ENCODE measurements at places on chromosomes 16 and 17.
A peak's percentile ranks its signal among the peaks of the same experiment; 100 is the strongest.

GRCh38 chr17:68602289-68602688 is 1.1 kb upstream of the FAM20A start:
- DNase-seq: no peak

DNA sequence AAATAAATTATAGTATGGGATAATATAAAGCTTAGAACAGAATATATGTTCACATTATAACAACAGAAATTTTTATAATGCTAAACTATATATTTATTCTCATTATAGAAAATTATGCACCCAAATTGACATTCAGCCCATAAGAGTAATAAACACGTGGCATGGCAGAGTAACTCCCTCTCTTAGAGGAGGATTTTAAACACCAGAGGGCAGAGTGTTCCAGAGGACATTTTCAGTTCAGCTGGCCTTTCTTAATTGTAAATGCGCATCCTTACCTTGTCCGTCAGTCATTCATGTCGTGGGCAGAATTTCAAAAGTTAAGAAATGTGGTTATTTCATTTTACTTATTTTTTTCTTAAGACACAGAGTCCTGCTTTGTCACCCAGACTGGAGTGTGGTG is 147.1 kb downstream of the TANC2 start:
- DNase-seq: no peak

DNA sequence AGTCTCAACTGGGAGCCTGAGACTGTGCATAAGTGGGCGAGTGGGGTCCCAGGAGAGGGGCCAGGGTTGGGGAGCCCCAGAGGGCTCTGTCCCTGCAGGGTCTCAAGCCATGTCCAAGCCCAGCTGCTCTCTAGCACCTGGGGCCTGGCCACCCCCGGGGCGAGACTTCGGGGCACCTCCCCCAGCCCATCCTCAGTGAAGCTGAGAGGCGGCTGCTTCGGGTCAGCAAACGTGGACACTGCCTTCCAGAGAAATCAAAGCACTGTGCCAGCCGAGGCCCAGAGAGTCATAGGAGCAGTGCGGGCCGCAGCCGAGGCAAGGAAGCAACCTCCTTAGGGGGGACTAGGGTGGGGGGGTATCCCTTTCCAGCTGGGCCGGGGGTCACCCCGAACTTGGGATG is 77.5 kb downstream of the ENGASE start:
- no peak for DNase-seq

GRCh38 chr16:68386628-68387027 is 61.7 kb downstream of the SMPD3 start:
- no peak for DNase-seq

DNA sequence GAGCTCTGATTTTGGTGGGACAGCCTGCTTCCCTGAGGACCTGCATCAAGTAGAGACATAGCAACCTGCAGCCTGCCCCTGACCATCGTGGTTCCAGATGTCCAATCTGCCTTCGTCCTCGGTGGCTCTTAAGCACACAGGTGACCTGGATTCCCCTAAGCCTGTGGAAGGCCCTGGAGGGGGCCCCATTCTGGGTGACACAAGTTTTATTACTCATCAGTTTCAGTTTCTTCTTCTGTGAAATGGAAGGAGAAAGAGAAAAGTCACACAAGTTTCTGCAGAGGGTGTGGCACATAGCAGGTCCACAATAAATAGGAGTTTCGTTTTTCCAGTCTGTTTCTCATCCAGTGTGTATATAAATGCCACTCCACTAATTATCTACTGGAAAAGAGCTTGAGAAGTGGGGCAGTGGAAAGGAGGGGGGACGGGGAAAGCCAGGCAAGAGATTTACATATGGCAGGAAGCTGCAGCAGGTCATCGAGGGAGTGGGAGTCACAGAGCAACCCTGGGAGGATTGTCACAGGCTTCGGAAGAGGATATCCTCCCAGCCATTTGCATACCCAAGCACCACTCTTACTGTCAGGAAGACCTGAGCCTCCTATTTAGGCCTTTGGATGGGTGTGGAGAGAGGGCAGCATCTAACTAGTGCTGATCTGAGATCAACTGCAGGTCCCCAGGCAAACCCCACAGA is 10.0 kb upstream of the NOS2 start:
- DNase-seq: peak; percentile 71

DNA sequence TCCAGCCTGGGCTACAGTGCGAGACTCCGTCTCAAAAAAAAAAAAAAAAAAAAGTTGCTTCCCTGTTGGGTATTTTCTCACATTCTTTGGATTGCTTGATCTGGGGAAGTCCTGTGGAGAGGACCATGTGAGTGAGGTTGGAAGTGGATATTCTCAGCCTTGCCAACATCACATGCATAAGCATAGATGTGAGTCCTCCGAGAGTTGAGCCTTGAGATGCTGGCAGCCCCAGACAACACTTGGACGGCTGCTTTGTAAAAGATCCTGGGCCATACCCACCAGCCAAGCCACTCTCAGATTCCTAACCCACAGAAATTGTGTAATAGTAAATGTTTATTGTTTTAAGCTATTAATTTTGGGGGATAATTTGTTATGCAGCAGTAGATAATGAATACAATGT is 1570.0 kb upstream of the GOT2 start:
- no peak for DNase-seq

DNA sequence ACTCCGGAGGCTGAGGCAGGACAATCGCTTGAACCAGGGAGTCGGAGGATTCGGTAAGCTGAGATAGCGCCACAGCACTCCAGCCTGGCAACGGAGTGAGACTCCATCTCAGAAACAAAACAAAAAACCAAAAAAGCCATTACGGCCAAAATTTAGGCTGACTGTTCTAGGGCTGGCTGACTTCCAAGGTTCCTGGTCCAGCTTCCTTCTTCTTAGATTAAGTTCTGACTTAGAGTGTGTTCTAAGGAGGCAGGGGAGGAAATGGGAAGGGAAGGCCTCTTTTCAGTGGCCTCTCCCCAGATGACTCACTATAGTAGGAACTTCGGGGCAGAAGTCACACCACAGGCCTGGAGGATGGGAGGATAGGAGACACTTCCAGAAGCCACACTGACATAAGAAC is 27.7 kb upstream of the CLEC18B start:
- DNase-seq: no peak

GRCh38 chr17:42282478-42283080 is 5.7 kb upstream of the STAT5A start:
- DNase-seq: no peak

DNA sequence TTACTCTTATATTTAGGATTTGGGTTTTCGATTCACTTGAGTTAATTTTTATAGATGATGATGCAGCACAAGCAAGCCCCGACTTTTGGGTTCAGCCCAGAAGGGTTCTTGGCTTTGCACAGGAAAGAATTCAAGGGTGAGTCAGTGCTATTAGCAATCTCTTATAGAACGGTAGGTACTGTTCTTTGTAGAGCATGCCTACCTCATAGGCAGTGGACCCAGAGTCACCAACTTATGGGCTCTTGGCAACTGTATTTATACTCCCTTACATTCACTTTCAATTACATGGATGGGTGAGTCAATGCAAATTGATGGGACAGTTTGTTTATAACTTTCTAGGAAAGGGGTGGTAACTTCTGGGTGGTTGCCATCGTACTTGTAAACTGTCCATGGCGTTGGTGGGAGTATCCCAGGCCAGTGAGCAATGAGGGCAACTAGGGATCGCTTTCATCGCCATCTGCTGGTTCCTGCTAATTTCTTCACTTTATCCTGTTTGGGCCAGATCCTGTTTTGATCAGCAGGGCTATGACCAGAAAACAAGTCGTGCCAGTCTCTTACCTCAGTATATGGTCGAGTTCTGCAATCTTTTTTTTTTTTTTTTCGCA is 362.6 kb downstream of the CNTNAP4 start:
- no peak for DNase-seq

DNA sequence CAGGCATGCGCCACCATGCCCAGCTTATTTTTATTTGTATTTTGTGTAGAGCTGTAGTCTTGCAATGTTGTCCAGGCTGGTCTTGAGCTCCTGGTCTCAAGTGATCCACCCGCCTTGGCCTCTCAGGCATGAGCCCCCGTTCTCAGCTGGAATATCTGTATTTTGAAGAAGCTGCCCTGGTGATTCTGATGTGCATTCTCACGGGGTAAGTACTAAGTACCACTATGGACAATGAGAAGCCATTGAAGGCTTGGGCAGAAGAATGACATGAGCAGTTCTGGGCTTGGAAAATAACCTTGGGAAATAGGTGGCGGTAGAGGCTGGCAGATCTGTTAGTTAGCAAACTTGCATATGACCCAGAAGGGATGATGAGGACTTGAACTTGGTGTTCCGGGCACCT is 15.6 kb upstream of the NKD1 start:
- DNase-seq: no peak

DNA sequence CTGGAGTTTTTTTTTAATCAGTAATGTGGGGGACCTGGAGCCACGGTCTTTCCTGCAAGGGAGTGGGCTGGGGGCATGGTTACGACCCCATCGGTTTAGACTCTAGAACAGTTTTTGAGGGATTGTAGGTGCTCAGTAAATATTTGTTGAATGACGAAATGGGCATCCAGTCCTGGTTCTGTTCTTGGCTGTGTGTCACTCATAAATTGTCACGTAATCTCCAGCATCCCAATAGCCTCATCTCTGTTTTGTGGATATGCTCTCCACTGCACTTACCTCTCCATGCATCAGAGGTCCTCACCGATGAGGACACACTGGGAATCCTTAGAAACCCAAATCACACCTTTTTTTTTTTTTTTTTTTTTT is 497 bp upstream of the SLC38A7 start:
- no peak for DNase-seq

DNA sequence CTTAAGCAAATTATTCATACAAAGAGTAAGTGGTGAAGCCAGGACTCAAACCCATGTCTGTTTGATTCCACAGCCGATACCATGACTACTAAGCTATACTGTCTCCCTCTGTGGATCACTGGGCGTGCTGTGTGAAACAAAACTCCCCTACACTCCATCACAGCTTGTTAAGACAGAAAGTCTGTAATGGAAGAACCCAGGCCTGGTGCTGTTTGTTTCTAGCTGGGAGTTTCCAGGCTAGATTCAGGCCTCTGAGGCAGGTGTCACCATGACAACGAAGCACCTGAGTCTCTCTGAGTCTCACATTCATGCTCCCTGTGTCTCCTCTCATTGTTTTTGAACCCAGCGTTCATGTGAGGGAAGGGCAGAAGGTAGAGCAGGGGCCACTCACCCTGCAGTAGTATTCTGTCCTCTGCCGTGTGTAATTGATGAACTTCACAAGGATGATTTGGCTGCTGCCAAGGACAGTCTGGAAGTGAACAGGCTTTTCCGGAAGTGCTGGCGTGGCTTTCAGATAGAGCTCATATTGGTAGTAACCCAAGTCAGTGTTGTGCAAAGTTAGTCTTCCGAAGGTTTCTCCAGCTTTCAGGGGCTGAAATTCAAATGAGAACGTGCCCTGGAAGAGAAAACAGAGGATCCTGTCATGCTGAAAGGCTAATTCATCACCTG is 8.6 kb upstream of the VAC14 start:
- no peak for DNase-seq

- no peak for DNase-seq
Measured at GRCh38 chr17:32470405-32471167, 16.2 kb upstream of the CDK5R1 start.

- no peak for DNase-seq
Measured at GRCh38 chr16:75535211-75535843, 581 bp downstream of the CHST5 start.

GRCh38 chr16:370443-370842 is at the start of gene MRPL28:
Gene MRPL28 (minus strand): TSS chr16:370538. CDS start chr16:370218, 320 bp downstream.
- peak; percentile 95 for DNase-seq

DNA sequence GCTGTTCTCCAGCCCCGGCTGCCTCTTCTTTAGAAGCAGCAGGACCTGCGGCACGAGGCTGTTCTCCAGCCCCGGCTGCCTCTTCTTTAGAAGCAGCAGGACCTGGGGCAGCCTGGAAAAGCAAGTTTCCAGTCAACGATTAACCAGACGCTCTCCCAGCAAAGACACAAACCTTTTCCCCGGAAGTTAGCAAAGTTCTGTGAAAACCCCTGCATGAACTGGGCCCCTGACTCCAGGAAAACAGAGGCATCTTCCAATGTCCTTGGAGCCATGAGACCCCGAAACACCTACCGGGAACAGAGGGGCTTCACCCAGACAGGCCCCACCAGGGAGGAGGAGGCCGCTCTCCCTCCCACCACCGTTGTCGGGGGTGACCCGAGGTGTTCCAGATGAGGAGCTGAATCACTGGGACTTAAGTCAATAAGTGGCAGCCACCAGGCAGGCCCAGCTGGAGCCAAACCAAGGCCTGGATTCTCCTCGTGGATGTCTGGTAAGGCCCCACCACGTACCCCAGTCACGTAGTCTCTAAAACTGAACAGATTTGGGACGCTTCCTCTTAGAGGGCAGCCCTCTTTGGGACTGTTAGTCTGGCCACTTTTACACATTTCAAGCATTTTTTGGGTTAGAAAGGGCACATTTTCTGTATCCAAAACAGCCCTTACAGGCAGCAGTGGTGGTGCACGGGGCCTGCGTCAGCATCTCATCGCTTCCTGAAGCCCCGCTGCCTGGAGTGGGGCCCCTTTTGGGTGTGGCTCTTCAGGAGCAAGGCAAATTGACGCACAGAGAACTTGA is at the start of gene RPH3AL:
Gene RPH3AL (minus strand): TSS at position 387 of the 792 bp plus-strand sequence. CDS start 25,264 bp downstream, outside the sequence.
- no peak for DNase-seq

GRCh38 chr17:30824002-30824355 is 513 bp downstream of the CRLF3 start:
- DNase-seq: peak; percentile 27

- DNase-seq: no peak
Measured at GRCh38 chr16:19835968-19836421, 48.7 kb downstream of the GPRC5B start.

GRCh38 chr17:27333410-27333980 is 39.6 kb downstream of the WSB1 start:
- DNase-seq: no peak

DNA sequence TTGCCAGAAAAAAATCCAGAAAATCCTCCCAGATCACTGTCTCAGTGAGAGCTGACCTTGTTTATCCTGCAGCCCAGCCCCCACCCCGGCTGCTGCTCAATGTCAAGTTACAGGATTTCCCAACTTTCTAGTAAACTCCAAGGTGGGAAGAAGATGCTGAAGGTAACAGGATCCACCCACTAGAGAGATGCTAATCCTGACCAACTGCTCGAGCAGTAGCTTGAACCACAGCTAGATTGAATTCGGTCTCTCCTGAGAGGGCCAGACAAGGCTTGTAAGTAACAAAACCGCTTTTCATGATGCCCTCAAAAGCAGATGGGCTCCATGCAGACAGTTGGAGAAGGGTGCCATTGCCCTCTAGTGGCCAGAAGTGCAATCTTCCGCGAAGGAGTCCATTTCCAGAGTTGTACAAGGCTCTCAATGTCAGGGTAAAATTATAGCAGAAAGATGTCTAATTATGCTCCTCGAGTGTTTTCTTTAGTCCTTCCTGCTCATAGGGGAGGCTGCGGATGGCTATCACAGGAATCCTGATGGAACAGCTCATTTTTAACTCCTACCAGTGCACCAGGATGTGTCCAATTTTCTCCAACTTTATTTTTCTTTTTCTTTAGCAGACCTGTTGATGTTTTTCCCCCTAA is 3.9 kb downstream of the CDH11 start:
- peak; percentile 54 for DNase-seq

GRCh38 chr17:6936370-6937028 is 59.4 kb upstream of the ALOX12 start:
- no peak for DNase-seq

- DNase-seq: no peak
Measured at GRCh38 chr17:39022924-39023323, 55.7 kb upstream of the FBXO47 start.

Measured in activated CD4-positive, alpha-beta T cell treated with anti-CD3 and anti-CD28 coated beads, Interleukin-2, Interleukin-4, amounts not matched to agents 100 ng/mL and 50 ng/mL, durations not matched to agents 16 hours and 8 hours (primary cell).